ENCODE measurements at places on chromosomes 3 and 15.

- no peak for DNase-seq
Observed at GRCh38 chr3:170499562-170500156, 81.0 kb downstream of the CLDN11 start.

DNA sequence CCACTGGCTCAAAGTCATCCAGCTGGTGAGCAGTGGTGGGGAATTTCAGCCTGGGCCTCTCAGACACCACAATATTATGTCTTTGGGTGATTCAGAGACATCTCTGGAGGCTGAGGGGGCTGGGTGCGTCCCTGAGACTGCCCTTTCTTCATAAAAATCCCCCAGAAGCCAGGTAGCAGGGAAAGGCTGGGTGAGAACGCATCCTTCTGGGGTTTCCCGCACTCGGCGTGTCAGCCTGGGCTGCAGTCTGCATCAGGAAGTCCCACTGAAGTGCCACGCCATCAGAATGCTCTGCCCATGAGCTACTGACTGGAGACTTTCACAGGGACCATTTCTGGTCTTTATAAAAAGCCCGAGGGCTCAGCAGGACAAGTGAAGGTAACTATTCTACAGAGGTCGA, 148.8 kb upstream of the SLC6A11 start:
- DNase-seq, result no peak

- DNase-seq, result no peak
Observed at GRCh38 chr3:123779655-123780231, 104.4 kb downstream of the MYLK start.

- no peak for DNase-seq
Observed at GRCh38 chr3:37668818-37669610, 192.7 kb upstream of the CTDSPL start.

DNA sequence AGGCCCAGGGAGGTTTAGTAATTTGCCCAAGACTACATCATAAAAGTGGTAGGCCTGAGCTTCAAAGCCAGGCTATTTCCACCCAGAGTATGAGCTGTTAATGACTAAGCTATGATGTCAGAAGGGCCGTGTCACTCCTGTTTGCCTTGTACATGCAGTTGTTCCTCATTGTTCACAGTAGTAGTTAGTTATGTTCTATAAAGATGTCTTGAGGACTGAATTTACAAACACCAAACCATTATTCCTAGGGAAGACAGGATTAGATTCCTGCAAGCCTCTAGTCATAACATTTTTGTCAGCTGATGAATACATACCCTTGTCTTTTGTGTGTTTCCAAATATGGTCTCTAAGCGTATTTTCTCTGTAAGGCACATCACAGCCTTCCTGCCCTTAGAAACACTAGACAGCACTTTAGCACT, 20.9 kb upstream of the LARS2 start:
- no peak for DNase-seq

DNA sequence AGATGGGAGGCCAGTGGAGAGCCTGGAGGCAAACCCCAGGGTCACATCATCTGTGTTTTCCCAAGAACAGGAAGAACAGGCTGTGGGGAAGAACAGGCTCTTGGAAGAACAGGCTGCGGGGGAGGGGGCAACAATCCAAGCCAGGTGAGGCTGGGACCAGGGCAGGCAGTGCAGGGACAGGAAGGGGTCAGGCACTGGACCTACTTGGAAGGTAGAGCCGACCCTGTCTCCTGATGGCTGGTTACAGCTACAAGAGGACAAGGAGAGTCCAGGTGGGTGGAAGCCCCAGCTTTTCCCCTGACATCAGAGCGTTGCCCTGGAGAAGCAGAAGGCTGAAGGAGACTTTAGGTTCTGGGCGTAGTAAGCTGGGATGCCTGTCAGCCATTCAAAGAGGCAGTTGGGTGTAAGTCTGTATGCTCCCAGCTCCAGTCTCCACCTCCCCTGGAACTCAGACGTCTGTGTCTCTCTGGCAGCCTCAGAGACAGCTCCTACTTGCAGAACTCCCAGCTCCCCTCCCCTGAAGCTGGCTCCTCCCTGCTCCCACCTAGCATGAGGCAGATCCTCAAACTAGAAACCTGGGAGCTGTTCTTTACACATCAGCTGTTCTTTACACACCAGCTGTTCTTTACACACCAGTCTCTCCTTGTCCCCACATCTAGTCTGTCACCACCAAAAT, 130.9 kb downstream of the DNAJB8 start:
- no peak for DNase-seq

DNA sequence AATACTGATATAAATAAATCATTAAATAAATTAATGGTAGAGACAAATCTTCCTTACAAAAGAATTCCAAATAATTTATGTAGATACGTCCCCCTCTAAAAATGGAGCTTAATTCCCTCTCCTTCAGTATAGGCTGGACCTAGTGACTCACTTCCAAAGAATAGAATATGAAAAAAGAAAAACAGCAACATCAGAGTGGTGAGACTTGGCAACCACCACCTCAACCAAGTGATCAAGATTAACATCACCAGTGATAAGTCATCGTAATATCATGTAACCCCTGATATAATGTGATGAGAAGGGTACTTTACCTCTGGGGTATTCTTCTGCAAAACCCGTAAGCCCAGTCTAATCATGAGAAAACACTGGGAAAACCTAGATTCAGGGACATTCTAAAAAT, 13.4 kb downstream of the GOLGB1 start:
- no peak for DNase-seq

GRCh38 chr3:194364652-194365434, 4.7 kb downstream of the LRRC15 start:
- DNase-seq, result no peak

DNA sequence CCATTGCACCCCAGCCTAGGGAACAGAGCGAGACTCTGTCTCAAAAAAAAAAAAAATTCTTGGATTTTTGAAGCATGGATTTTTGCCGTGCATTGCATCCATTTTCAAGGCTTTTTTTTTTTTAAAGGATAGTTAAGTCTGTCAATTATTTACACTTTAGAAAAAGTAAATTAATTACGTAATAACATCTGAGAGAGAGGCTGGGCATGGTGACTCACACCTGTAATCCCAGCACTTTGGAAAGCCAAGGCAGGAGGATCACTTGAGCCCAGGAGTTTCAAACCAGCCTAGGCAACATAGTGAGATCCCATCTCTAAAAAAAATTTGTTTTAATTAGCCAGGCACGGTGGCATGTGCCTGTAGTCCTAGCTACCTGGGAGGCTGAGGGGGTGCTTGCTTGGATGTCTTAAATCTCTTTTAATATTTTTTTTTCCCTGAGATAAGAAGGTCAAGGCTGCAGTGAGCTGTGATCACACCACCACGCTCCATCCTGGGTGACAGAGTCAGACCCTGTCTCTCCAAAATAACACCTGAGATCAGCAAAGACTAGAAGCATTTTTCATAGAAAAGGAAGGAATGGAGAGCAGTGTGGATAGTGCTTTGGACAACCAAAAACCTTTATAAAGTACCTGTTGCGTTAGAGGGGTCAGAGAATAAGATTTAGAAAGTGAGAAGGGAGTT, 6.8 kb upstream of the SENP7 start:
- no peak for DNase-seq

DNA sequence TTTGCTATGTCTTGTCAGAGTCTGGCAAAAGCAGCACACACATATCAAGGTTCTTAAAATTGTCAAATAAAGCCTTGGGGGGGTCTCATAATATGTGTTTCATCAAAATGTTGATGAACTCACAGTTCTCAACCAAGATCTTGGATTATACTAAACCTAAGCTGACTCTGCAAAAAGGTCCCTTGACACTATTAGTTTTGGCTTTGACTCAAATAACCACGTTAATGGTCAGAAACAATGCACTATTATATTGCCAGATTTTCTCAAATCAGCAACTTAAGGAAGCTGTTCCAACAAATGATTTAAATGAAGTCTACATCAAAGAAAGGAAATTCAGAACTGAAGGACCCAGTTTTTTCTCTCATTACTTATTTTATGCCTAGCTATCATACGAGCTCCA, 1063.9 kb downstream of the ROBO1 start:
- DNase-seq, result no peak

GRCh38 chr3:163879172-163879571, 1199.1 kb downstream of the SI start:
- no peak for DNase-seq

DNA sequence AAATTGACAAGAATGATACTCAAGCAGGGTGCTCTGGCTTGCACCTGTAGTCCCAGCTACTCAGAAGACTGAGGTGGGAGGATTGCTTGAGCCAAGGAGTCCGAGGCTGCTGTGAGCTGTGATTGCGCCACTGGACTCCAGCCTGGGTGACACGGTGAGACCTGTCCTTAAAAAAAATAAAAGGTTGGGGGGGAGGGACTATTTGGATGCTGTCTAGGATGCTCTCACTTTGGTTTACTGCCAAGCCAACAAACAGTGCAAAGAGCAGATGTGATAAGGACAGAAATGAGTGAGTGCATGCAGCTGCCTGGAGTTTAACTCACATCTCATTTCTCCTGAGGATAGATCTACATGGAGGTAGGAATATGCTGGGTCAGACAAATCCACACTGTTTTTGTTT, 130.0 kb downstream of the FRMD4B start:
- no peak for DNase-seq

GRCh38 chr3:192174283-192174682, 553.1 kb downstream of the FGF12 start:
- DNase-seq, result no peak

GRCh38 chr3:50433954-50434353, 69.5 kb downstream of the CACNA2D2 start:
- no peak for DNase-seq

DNA sequence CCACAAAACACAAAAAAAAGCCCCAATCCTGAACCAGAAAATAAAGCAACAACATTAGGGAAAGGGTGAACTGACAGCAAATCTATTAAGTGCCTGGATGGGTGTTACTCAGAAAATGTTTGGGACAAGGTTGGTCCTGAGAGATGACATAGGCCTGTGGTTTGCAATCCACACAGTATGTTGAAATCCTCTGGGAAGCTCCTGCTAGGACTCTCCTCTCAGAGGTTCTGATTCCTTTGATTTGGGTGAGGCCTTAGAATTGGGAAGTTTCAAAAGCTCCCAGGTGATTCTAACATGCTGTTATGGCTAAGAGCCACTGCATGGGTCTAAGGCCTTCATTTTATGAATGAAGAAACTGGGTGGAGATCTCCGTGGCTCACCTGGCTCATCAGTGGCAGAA, 18.4 kb downstream of the CLDN1 start:
- DNase-seq, result no peak

DNA sequence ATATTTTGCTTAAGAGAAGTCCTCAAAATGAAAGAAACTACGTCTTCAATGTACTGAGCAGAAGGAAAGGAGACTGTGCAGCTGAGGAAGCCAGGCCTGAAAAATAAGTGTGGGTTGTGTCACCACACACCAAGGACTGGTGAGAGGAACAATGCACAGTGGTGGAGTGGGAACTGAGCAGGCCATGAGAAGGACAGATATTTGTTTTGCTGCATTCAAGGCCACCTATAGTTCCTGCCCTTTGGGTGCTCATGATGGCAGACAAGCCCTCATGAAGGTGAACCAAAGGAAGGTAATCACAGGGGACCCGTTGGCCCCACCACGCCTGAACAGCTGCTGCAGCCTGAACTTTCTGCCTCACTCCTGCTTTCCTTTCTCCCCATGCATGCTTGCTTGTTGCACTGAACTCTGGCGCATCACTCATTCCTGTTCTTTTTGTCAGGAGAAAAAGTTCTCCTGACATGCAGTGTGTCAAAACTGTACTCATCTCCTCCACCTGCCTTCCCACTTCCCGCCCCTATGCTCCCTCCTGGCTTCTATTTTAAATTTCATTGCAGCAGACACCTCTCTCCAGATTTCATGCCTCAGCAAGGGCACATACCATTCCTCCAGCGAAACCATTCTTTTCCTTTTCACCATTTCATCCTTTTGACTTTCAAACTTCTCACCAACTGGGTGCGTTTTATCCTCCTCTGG, 2.2 kb upstream of the RNF7 start:
- no peak for DNase-seq

DNA sequence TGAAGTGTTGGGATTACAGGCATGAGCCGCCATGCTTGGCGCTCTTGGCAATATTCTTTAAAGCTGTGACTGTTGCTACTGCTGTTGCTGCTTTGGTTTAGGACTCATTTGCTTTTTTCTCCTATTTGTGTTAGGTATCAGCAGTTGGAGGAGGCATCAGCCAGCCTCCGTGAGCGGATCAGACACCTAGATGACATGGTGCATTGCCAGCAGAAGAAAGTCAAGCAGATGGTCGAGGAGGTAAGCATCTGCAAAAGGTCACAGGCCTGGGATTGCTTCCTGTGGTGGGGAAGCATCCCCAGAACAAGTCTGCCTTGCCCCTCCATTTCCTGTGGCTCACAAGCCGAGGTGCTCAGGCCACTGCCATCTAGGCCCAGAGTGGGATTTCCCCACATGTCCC, 47.6 kb downstream of the MYZAP start:
- no peak for DNase-seq

- no peak for DNase-seq
Observed at GRCh38 chr3:12002912-12003311, 1.3 kb upstream of the SYN2 start.

- DNase-seq, result no peak
Observed at GRCh38 chr3:194440756-194441155, 41.7 kb upstream of the GP5 start.

- DNase-seq, result no peak
Observed at GRCh38 chr15:39184701-39185390, 396.0 kb upstream of the THBS1 start.

DNA sequence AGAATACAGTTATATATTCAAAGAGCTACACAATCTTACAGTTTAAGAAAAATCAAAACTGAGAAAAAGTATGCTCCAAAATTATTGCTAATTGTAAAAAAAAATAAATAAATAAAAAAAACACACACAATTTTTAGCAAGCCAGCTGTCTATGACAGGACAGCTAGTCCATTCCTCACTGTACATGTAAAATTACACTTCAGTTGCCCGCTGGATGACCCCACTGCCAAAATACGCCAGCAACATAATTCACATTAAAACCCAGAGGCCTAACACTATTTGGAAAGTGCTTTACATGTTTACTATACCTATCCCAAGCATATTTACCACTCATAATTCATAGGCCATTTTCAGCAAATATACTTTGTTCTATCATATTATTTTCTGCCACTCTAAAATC, 5.8 kb downstream of the MYO9A start:
- no peak for DNase-seq

DNA sequence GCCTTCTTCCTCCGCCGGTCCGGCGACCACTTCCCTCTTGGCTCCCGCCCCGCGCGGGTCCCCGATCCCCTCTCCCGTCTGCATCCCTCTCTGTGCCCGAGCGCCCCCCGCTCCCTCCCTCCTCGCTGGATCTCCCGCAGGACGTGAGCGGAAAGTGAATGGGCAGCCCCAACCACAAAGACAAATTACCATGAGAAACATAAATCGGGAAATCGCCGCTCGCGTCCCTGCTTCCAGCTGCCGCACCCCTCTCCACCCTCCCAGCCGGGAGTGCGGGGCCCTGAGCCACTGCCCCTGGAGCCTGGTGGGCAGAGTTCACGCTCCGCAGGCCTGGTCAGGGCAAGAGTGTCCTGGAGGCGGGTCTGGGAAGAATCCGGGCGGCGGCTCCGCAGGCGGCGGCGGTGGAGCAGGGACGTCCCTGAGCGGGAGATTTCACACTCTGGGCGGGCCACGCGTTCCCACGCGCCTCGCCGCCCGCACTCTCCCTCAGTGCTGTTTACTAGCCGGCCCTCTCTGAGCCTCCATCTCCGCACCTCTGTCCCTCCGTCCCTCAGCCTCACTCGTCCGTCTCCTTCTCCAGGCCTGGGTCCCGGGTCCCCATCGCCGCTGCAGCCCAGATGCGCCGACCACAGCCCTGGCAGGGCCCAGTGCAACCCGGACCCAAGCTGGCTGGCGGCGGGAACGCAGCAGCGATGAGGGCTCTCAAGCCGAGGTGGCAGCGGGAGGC, 835 bp downstream of the SEMA5B start:
- no peak for DNase-seq
